ENCODE measurements at places on chromosomes 3 and 15.

DNA sequence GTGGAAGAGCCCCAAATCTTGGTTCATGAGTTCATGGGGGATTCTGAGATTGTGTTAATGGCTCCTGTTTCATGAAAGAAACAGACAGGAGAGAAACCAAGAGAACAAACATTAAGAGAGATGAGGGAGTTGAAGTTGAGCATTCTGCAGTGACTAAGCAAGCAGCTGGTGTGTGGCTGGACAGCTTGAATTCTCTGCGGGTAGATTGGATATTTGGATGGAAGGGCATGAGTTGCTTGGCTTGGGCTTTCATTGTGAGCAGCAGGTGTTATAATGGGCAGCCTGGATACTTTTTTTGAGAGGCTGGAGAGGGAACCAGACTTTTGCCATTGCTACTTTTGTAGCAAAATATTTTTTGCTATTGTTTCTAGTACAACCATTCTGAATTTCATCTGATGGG, 346.8 kb upstream of the SATB1 start:
- no peak for DNase-seq

DNA sequence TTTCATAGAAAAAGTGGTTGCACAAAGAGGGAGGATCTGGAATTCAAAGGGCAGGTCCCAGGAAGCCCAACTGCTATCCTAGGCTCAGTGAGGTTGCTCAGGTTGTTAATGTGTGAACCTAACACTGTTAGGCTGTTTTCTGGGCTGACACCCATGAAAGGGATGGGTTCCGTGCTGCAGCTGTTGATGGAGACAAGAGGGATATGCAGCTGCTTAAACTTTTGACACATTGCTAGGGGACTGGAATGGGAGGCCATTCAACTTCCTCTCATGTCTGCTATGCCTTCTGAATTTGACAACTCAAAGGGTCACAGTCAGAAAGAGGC, 198.0 kb upstream of the NR2E3 start:
- DNase-seq, result no peak

DNA sequence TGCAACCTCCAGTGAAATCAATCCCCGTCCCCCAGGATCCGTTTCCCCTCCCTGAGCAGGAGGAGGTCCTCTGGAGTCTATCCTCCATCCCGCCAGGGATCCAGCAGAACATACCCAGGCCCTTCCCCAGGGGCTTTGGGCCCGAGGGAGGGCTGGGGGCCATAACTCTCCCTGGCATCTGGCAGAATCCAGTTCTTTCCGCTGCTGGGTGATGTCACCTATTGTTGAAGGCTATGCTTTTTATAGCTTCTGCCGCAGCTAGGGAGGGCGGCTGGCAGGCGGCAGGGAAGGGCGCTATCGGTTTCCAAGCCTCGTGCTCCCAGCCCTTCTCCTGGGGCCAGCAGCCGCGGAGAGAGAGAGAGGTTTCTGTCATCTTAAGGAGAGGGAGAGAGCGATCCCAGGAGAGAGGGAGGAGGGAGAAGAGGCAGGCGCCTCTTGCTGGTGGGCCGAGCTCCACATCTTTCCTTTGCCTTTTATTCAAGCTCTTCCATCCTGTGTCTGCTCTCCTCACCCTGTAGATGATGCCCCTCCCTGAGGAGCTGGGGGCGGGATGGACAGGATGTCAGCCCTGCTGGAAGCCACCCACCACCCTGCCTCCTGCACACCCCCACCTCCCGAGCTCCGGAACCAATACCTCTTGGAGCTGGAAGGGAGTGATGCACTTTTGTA, 120.1 kb downstream of the ANP32A start:
- DNase-seq, result peak; percentile 73

DNA sequence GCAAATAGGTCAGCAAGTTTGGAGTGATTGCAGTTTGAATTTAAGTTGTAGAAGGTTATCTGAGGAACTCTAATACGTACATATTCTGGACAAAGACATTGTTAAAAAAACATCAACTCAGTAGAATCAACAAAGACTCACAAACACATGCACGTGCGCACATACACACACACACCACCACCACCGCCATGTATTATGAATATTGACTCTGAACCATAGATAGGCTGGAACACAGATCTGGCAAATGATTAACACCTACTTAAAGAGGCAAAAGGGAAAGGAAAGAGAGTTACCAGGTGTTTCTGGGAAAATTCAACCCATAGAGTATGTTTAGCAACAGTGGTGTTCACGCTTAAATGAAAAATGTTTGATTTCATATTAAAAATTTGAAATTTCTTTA, 334.2 kb upstream of the ALCAM start:
- no peak for DNase-seq

GRCh38 chr3:195036574-195036973, 234.4 kb downstream of the XXYLT1 start:
- DNase-seq, result no peak

- peak; percentile 99 for DNase-seq
Observed at GRCh38 chr3:149575961-149576564, 81.8 kb downstream of the WWTR1 start.

DNA sequence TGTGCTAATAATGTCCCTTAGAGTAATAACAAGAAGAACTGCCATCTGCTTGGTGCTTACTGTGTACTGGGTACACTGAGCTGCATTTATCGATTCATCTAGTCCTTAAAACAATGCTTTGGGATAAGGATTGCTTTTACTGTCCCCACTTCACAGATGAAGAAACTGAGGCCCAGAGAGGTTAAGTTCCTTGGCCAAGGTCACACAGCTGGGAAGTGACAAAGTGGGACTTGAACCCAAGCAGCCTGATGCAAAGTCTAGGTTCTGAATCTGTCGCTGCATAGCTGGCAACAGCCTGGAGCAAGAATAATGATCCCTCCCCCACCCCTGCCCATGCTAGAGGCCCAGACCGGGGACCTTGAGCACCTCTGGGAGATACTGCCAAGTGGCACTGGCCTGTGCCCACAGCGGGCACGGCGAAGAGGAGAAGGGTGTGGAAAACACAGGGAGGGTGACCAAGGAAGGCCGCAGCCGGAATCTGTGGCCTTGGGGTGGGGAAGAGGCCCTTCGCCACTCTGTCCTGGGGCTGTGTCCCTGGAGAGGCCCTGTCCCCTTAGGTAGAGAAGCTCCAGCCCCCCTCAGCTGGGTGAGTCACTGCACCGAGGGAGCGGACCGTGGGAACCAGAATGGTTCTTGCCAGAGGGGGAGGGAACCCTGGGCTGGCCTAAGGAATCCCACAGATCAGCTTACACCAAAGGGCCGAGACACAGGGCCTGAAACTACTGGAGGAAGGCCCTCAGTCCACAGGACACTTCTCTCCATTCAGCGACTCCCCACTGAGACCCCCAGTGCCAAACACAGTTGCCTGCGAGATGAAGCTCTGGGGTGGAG, 3.5 kb downstream of the PLXND1 start:
- peak; percentile 88 for DNase-seq

GRCh38 chr3:36965440-36965839, 20.6 kb upstream of the TRANK1 start:
- no peak for DNase-seq

- no peak for DNase-seq
Observed at GRCh38 chr3:116563351-116563750, 118.1 kb upstream of the LSAMP start.

DNA sequence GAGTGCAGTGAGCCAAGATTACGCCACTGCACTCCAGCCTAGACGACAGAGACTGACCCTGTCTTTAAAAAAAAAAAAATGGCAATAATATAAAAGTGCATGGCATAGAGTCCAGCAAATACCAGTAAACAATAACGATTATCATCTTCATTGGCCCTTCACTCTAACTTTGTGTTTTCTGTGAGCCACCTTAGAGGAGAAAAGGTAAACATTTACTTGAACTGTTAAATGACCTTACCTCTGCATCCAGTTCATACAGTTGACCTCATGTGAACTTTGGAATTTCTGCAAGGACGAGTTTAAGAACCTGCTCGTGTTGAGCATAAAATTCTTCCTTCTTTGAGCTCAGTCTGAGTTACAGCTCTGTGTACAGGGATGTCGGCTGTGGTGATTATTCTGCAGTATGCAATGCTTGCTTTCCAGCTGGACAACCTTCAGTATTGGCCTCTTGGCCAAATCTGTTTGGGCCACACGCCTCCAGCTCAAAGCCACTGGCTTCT, 56.6 kb downstream of the RLBP1 start:
- no peak for DNase-seq

DNA sequence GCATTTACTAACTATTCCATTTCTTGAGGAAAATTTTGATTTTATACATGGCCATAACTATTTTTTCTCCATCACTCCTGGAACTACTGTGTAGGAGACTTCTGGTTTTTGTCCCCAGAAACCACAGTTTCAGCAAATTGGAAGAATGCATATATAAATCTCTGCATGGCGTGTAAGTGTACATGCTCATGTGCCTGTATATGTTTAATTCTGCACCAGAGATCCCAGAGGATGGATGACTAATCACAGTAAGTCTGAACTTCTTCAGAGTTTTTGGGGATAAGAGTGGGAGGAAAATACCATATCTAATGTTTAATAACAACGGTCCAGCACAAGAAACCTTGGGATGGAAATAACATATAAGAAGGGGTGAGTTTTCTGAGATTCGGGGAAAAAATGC, 10.9 kb upstream of the COL6A6 start:
- DNase-seq, result peak; percentile 49

DNA sequence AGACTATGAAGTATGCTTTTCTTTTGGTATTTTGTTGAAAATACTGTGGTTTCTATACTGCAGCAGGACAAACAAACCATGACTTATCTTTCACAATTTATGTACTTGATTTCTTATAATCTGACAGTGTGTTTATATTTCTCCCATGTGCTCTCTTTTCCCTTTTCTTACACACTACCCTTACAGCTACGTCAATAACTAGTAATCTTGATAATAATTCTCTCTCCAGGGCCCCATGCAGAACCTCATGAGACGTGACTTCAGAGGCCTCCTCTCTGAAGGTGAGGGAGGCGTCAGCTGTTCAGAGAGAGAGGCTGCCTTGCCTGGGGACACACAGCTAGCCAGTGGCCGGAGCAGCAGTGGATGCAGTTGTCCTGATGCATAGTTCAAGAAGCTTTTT, 35.9 kb downstream of the KY start:
- DNase-seq, result no peak

DNA sequence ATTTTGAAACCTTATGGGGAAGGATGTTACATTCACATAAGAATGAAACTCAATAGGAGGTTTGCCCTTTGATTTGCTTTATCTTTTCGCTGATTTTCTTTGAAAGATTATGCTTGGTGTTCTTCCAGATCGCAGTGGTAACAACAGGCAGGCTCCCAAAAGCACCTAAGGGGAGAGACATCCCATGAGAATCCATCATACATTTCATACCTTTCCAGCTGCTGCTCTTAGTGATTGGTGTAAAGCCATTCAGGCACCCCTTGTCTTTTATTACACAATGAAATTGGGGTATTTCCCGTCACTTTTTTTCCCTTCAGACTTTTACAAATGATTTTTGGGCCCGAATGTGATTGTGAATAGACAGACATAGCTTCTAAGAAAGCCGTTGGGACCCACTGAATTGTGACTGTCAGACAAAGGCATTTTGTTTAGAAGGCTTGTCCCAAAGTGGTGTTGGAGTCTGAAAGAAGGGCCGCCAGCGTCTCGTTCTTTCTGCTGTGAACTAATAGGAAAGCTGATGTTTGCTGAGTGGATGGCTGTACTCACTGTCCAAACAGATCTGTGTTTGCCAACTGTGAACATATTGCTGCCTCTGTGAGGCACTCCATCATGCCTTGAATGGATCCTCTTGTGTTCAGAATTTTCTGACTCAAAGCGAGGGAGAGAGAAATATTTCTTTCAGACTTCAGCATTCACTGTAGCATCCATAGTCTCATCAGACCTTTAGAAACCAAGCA, 164.3 kb downstream of the FNDC3B start:
- DNase-seq, result no peak

GRCh38 chr3:157938154-157938779, 168.0 kb downstream of the SHOX2 start:
- peak; percentile 77 for DNase-seq

GRCh38 chr3:6155650-6156338, 705.1 kb upstream of the GRM7 start:
- DNase-seq, result no peak

- DNase-seq, result peak; percentile 31
Observed at GRCh38 chr15:75809986-75810750, 33.1 kb upstream of the UBE2Q2 start.

DNA sequence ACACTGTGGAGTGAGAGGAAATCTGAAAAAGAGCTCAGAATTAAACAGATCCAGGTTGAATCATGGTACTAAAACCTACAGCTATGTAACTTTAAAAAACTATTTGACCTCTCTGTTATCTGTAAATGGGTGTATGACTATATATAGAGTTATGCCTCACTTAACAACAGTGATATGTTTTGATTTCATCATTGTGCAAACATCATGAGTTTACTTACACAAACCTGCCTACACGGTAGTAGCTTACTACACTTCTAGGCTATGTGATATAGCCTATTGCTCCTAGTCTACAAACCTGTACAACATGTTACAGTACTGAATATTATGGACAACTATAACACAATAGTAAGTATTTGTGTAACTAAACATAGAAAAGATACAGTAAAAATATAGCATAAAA, 191.6 kb upstream of the MEIS2 start:
- DNase-seq, result peak; percentile 6

- no peak for DNase-seq
Observed at GRCh38 chr3:40681658-40682055, 156.9 kb downstream of the ZNF621 start.

GRCh38 chr3:33875680-33876079, 77.2 kb downstream of the PDCD6IP start:
- DNase-seq, result no peak

- no peak for DNase-seq
Observed at GRCh38 chr3:54619531-54619930, 308.3 kb downstream of the LRTM1 start.

- DNase-seq, result no peak
Observed at GRCh38 chr15:62818691-62819090, 223.9 kb upstream of the TPM1 start.

GRCh38 chr15:46207341-46207740, 572.5 kb downstream of the SQOR start:
- DNase-seq, result no peak

DNA sequence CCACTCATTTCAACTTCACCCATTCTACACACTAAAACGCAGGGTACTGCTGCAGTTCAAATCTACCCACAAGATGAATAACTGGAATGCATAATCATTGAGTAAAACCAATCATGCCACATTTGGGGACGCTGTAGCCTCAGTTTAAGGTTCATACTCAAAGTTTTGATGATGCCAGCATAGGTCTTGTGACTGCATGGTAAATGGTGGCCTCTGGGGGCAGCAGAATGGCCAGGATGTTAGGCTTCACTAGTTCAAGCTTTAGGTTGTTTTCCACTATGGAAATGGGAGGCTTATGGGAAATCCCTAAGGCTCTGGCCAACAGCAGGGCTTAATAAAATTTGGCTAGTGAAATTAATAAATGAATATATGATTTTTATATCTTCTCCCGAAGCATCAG, 104.3 kb upstream of the TSC22D2 start:
- no peak for DNase-seq

DNA sequence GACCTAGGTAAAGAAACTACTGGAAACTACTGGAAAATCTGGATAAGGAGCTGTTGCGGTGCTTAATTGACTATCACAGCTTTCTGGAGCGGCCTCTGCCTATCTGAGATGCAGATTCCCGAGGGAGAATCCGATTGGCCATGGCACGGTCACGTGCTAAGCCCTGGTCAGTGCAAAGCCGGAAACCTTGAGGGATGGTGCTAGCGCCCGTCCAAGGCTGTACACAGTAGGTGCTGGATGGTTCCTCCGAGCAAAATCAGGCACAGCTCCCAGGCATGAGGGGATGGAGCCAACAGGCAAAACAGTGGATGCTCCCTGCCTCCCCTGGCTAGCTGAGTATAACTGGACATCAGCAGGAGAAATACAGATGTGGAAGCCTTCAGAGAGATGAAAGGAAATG, 238.7 kb upstream of the HES1 start:
- no peak for DNase-seq
